ENCODE measurements at places on chromosomes 5 and 9.

DNA sequence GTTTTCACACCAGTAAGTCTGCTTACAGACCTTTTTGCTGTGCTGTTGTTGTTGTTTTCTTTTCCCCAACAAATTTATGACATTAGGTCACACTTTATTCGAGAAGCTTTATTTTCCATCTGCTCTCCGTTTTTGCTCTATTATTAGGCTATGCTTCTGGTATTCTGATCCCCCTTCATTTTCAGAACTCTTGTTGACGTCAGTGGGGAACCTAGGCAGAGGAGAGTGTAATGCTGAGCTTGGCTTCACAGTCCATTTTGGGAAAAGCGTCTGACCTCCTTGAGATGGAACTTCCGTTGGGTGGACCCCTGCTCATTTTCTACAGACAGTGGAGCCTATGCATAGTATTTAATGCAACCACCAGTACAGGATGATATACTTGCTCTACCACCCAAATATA lies 387.9 kb upstream of the MEF2C start:
- DNase-seq = no peak

DNA sequence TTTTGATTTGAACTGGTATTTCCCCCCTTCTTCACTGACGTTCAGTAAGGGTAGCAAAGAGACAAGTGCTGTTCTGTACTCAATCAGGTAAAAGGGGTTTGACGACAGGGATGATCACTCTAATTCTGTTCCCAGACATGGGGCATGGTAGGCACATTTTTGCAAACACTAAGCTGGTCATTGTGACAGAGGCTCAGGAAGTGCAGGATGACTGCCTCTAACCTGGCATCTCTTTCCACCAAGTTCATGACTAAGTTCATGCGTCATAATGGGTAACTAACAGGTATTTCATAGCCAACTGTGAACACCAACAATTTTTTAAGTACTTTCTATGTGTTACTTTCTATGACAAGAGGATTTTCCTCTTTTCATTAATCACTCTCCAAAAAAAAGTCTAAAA lies 166.5 kb downstream of the MAPKAP1 start:
- no peak for DNase-seq

DNA sequence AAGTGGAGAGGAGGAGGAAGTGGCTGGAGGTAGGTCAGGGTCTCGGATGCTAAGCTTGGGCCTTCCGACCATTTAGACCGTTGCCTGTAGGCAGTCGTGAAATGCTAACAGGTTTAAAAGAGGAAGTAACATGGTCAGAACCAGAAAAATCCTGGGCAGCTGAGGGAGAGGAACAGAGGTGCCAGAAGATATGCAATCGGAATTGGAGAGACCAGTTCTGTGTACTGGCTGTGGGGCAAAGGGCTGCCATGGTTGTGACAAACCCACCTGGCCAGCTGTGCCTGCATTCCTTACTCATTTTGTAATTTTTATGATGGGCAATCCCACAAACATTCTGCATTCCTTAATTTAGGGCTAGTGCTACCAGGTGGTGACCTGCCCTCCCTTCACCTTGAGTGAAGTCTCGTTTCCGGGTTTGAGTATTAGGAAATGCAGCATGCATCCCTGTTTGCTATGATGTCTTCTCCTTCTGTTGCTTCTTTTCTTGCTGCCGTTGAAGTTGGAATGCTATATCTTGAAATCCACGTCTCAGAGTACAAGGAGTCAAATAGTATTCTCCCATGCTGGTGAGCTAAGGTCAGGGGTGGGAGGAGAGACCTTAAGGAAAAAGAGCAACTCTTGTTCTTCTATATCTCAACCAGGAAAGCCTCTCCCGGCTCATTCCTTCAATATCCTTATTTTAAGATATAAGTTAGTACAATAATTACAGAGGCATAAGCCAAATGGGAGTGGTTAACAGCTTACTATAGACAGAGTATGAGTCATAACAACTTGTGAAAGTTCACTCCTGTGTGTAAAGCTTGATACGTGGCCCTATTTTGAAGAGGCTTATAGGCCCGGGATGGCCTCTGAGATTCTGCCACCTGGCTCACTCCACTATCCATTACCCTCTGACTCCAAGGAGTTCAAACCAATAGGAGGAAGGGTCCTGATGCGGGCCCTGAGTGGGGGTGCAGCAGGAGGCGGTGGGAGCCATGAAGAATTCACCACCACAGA lies 37.0 kb downstream of the B4GALT1 start:
- no peak for DNase-seq

GRCh38 chr5:143154510-143155370 lies 248.7 kb downstream of the NR3C1 start:
- DNase-seq = no peak

GRCh38 chr5:36998578-36998977 lies 122.0 kb downstream of the NIPBL start:
- DNase-seq = no peak

GRCh38 chr9:70477907-70478480 lies 63.5 kb upstream of the KLF9 start:
- DNase-seq = no peak

- no peak for DNase-seq
Measured at GRCh38 chr9:13113751-13114150, 165.7 kb downstream of the MPDZ start.

- no peak for DNase-seq
Measured at GRCh38 chr9:14079440-14079839, 234.5 kb downstream of the NFIB start.

DNA sequence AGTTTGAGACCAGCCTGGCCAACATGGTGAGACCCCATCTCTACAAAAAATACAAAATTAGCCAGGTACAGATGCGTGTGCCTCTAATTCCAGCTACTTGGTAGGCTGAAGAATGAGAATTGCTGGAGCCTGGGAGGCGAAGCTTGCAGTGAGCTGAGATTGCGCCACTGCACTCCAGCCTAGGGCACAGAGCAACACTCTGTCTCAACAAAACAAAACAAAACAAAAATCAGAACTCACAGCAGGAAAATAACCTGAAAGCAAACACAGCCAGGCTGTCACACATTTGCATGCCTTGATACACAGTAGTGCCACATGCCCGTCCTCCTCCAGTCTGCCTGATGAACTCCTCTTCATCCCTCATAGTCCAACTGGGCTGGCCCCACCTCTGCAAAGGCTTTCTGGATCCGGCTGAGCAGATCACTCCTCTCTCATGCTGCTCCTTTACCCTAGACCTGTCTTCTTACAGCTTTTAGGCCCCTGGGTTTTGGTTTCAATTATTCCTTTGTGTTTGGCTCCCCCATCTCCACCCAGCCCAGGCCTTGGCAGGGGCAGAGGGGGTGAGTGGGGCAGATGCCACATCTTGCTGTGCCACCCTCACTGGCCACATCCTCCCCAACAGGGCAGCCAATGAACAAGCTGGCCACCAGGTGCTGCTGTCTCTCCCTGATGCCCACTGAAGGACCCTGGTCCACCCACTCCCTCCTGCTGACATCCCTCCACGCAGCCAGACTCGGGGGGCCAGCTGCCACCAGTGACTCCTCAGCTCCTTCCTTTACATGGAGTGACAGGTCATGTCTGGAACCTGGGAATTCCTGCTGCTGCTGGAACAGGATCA lies 62.0 kb upstream of the GGTA1 start:
- DNase-seq = no peak

DNA sequence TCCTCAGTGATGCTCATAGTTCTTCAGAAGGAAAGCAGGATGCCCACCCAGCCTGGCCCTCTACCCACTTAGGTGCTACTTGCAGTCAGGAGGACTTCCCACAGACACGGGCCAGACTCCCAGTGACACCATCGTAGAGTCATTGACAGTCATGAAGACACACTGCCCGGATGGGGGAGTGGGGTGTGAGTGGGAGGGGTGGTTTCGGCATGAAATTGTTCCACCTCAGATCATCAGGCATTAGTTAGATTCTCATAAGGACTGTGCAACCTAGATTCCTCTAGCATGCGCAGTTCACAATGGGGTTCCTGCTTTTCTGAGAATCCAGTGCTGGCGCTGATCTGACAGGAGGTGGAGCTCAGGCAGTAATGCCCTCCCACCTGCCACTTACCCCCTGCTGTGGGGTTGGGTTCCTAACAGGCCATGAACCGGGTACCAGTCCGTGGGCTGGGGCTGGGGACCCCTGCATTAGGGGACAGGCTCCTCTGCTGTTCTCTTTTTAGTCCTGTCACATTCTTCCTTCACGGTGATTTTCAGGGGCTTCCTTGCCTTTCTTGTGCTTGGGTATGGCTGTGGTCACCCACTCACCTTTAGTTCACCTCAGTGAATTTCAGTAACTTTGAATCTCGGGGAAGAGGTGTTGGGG lies 88.2 kb upstream of the ANKRD55 start:
- no peak for DNase-seq

DNA sequence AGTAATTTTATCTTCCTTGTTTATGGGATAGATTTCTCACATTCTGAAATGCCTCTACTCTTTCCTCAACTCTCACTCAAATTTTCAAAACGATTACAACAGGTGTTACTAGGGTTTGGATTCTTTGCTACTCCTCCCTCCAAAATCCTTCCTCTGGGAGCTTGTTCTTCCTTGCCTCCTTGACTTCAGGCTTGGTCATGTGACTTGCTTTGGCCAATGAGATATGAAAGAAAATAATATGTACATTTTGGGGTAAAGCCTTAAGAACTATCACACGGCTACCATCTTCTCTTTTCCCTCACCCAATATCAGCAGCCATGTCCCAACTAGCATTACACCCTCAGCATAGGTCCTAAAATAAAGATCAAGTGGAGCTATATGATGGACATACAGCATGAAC lies 28.8 kb upstream of the SLC1A1 start:
- DNase-seq = no peak

DNA sequence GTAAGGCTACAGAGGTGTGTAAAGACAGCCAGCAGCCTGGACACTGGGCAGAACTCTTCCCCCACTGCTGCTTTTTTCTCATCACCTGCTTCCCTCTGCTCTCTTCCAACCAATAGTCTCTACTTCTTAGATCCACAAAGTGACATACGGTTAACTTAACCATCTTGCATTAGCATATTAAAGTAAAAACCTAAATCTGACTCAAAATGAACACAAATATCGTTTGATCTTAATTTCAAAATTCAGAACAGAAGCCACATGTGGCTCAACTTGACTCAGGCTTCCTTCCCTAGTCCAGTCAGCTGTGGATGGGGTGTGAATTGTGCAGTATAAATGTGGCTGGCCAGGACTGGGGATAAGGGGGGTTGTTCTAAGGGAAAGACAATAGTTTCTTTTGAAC lies 114.3 kb downstream of the STARD4 start:
- no peak for DNase-seq

GRCh38 chr5:158070859-158071258 lies 211.9 kb upstream of the CLINT1 start:
- DNase-seq = no peak

- DNase-seq = no peak
Measured at GRCh38 chr5:80060966-80061365, 25.8 kb downstream of the THBS4 start.

DNA sequence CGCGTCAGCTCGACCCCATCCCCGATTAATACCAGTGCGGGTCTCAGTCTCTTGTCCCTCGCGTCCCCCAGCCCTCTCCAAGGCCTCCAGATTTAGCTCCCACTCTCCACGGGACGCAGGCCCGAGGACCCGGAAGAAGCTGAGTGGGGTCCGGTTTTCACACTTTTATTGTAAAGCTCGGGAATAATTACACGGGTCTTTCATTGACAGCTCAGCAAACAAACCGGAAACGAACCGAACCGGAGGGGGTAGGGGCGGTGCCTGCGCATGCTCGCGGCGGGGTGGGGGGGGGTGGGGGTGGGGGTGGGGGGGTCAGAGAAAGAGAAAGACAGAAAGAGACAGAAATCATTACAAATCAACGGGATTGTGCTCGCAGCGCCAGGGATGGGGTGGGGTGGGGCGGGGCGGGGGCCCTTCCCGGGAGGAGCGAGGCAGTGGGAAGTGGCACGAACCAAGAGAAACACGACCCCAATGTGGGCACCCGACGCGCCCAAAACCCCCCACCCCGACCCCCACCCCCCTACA lies 27.9 kb downstream of the PCDH1 start:
- peak; percentile 58 for DNase-seq

DNA sequence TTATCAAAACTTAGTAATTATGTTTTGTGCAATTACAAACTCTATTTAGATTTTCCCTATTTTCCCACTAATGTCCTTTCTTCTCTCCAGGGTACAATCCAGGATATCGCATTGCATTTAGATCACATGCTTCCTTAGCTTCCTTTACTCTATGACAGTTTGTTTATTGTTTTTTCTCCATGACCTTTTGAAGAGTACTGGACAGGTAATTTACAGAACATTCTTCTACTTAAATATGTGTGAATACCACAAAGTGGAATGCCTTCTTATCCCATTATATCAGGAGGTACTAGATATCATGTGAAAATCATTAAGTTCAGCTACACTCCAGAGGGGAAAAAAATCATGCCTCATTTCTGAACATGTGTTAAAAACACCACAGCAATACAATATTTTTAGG lies 776.6 kb upstream of the CDH9 start:
- DNase-seq = no peak

DNA sequence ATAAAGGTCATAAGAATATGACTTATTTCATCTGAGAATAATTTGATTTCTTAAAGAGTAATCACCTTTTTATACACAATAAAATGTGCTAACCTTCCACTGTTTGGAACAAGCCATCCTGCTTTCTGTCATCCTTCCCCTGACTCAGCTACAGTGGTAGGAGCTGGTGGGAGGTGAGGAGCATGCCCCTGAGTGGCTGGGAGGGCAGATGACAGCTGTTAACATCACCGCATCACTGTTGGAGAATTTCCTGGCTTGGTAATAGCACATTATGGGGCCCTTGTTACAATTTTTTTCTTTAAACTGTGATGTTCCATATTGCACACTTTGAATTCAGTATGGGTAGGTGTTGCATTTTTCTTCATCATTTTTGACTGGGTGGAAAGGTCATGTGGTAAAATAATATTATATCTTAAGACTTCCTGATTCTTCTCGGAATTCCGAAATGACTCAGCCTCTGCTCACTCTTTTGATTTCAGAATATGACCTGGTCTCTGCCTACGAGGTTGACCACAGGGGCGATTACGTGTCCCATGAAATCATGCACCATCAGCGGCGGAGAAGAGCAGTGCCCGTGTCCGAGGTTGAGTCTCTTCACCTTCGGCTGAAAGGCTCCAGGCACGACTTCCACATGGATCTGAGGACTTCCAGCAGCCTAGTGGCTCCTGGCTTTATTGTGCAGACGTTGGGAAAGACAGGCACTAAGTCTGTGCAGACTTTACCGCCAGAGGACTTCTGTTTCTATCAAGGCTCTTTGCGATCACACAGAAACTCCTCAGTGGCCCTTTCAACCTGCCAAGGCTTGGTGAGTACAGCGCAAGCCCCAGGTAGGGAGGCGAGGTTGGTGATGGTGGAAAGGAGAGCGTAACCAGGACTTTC lies 5.8 kb downstream of the ADAMTS16 start:
- DNase-seq = no peak

DNA sequence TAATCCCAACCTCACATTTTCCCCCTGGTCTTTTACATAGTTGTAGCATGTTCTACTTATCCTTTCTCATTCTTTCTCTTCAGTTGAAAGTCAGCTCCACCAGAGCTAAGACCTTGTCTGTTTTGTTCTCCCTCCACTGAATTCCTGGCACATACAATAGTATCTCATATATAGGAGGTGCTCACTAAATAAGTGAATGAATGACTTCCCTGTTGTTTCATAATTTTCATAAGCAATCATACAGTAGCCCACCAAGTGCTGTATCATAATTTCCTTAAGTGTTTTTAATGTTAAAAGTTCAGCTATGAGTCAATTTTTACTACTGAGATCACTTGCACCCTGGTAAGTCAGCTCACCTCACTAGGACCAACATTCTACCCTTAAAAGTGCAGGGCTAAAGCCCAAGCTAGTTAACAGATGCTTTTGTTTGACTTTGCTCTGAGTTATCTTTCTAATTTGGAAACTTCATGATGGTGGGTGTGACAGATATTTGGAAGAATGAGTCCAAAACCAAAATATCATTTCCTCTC lies 27.6 kb downstream of the TMEM245 start:
- DNase-seq = no peak

- DNase-seq = no peak
Measured at GRCh38 chr5:127042593-127042992, 12.2 kb upstream of the MARCHF3 start.

Measured in SW 1271 (cell line).